ENCODE measurements at places on chromosomes 5 and 9.
A peak's percentile ranks its signal among the peaks of the same experiment; 100 is the strongest.

GRCh38 chr9:133505186-133505830 is 19.5 kb downstream of the MYMK start:
- no peak for DNase-seq

GRCh38 chr5:138711087-138711486 is 42.1 kb upstream of the CTNNA1 start:
- DNase-seq: no peak

DNA sequence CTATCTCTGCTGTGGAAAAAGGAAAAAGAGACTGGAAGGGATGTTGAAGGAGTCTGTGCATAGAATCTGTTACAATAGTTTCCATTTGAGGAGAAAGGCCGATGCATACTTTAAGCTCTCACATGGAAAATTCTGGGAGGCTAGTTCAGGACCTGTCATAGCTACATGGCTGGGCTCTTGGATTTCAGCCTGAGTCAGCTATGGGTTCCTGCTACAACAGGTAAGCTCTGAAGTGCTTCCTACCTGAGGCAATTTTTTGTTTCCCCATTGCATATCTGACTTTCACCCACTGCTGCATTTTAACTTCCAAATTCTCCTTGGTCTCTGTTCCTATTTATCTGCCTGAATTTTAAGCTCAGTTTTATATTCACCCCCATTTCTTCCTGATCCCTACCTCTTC is 310.7 kb downstream of the RAB3C start:
- no peak for DNase-seq

GRCh38 chr9:38765101-38765500 is 45.2 kb upstream of the FAM240B start:
- DNase-seq: no peak

DNA sequence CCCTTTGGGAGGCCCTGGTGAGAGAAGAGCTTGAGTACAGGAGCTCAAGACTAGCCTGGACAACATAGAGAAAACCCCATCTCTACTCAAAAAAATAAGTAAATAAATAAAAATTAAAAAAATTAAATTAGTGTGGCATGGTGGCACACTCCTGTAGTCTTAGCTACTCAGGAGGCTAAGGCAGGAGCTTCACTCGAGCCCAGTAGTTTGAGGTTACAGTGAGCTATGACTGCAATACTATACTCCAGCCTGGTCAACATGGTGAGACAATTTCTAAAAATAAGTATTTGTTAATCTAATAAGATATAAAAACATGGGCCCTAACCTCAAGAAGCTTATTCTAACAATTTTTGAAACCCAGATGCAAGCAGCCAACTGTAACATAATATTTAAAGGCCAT is 7.6 kb downstream of the RNF38 start:
- no peak for DNase-seq

- no peak for DNase-seq
Measured at GRCh38 chr5:157976429-157976828, 117.5 kb upstream of the CLINT1 start.

DNA sequence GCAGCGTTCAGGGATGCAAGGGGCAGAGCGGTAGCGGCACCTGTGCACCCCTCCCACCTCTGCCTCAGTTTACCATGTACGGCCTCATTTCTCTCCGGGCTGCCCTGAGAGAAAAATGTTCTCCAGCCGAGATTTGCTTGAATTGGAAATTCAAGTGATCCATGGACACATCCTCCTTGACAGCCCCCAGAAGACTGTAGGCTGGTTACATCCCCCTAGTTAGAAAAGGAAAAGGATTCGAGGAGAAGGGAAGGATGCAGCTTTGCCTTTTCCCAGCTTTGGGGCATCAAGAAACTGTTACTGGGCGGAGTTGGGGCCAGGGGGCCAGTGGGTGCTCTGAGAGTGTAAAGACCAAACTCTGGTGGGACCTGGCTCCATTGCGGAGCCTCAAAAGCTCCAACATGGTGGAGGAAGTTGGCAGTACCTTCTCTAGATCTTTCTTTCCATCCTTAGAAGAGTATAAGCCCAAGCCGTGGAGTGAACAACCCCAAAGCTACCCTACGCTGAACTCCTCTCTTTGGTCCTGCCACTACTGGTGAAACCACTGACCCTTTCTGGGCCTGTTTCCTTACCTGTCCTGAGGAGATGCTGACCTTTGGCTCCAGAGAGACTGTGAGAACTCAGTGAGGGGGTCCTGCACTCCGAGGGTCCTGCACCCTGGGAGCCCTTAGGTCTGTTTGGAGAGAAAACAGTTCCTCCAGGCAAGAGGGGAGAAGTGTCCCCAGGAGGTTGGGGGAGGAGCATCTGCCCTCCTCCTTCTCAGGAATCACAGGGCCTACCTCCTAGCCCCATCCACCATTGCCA is 1.0 kb upstream of the BARX1 start:
- no peak for DNase-seq

- DNase-seq: no peak
Measured at GRCh38 chr5:62692946-62693713, 114.5 kb downstream of the LRRC70 start.

DNA sequence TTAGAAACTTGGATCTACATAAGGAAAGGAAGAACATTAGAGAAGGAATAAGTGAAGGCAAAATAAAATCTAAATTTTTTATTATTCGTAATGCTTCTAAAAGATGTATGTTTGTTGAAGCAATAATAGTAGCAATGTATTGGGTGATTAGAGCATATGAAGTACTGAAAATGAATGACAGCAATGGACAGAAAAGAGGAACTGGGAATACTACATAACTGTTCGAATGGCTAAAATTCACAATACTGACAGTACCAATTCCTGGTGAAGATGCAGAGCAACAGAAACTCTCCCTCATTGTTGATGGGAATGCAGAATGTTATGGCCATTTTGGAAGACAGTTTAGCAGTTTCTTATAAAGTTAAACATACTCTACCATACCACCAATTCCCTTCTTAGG is 177.3 kb upstream of the SPEF2 start:
- no peak for DNase-seq

DNA sequence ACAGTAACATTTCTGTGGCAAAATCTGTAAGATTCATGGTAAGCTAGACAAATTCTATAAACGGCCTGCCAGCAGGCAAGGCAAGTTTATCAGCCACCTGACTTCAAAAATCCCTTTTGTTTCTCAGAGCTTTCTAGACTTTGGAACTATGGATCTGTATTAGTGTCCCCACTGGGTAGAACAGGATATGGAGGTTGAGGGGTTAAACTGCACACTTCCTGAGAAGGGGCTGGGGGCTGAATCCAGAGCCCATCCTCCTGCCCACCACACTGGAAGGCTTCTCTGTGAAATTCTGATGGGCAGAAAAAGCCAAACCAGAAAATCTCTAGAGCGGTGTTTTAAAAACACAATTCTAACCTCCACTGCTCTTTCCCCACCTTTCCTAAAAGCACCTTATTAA is 128.7 kb downstream of the ENTREP1 start:
- DNase-seq: no peak

- no peak for DNase-seq
Measured at GRCh38 chr5:89471541-89471940, 588.6 kb upstream of the MEF2C start.

DNA sequence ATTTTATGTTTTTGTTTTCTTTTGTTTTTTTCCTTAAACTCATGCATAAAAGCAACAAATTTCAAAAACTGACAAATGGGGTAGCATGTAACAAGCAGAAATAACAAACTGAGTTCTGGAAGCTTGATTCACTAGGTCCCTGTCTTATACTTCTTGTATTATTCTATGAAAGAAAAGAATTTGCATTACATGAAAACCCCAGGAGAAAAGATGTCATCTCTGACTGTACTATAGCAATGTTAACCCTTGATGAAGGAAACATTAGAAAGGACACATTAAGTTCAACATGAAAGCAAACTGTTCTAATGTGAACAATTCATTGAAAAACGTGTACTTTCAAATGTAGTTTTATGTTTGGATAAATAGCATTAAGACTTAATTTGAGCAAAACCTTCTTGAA is 9.2 kb downstream of the RAB14 start:
- DNase-seq: no peak

DNA sequence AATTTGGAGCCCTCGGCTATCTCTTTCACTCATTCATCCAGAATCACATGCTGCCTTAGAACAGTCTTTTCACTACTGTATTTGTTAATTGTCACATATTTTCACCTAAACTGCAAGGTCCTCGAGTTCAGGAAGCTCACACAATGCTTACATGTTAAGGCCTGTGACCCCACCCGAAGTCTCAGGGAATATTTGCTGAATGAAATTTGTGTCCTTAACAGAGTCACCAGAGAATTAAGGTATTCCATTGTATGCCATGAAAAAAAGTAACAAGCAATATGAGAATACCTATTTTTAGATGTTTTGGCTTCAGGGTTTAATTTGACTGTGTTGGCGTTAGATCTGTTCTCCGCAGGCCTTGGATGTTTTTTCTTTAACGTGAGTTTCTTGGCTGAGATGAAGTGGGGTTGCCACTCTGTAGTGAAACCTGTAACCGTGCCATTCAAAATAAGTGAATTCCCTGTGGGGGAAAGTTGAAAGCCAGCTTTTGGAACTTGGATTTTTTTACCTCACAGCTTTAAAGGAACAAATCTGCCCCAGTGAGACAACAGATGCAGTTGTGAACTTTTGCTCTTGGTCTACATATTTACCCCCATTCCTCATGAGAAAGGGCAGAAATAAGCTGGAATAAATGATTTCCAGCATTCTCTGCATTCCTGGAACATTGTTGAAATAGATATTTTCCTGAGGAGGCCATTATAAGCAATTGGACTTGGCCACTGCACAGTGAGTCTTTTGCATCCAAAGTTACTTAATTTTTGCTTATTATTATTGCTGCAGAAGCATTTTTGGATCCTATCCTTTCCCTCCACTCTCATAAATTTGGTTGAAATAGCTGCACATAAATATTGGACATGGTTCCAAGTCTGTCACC is 35.9 kb upstream of the FBP1 start:
- DNase-seq: no peak

DNA sequence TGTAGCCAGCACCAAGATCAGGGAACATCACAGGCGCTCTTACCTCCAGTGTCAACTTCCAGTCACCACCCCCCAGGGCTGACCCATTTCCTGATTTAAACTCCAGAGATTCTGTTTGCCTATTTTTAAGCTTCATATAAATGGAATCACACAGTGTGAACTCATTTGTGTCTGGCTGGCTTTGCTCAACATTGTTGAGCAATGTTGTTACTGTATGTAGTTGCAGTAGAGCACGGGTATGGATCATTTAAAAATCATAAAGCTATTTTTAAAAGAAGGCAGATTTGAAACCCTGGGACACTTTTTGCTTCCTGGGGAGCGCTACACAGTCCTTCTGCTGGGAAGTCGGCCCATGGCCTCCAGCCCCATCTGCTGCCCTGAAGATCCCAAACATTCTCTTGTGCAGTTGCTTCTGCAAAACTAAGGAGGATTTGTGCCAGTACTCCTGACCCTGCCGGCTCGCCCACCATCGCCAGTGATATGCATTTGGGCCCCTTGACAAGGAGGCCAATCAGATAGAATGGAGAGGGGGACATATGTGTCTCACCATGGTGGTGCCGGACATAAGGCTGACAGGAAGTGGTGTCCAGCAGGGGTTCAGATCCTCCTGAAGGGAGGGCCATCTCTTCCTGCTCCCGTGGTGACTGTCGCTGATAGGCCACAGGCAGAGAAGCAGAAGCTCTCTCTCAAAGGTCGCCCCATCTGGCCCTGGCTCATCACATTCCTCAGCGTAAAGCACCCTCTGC is 13.3 kb downstream of the DCANP1 start:
- DNase-seq: no peak

DNA sequence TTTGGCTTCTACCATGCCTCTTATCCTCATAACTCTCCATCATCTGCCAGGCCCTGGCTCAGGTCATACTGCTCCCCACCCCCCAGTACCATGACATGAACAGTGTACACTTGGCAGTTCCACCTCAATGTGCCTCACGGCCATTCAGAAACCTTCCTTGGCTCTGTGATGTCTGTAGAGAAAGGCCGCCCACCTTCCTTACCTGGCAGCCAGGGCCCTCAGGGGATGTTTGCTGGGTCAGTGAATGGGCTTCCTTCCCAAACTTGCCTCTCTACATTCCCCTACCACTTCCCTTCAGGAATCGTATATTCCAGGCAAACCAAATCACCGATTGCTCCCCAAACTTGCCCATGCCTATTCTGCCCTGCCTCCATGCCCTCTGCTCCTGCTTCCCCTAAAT is 101.1 kb downstream of the PSD2 start:
- no peak for DNase-seq

GRCh38 chr5:151740336-151740942 is 18.0 kb downstream of the ATOX1 start:
- DNase-seq: peak; percentile 21

- no peak for DNase-seq
Measured at GRCh38 chr9:136848393-136849037, 694 bp upstream of the PHPT1 start.

DNA sequence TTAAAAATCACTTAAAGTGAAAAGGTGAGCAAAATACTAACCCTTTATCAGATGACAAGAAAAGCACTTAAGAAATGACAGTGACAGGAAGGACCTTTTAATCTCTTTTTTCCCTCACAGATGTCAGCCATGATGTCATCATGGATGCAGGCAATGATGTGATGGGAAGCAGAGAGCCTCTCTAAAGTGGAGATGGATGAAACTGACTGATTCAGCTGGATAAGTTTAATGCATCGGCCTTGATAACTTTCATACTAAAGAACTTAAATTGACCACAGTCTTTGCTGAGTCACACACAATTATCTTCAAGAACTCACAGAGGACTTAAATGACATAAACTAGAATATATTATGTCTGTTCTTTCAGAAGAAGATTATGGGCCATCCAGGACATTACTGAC is 153.2 kb upstream of the FGF10 start:
- no peak for DNase-seq

- DNase-seq: no peak
Measured at GRCh38 chr5:99945478-99946442, 589.4 kb upstream of the FAM174A start.

DNA sequence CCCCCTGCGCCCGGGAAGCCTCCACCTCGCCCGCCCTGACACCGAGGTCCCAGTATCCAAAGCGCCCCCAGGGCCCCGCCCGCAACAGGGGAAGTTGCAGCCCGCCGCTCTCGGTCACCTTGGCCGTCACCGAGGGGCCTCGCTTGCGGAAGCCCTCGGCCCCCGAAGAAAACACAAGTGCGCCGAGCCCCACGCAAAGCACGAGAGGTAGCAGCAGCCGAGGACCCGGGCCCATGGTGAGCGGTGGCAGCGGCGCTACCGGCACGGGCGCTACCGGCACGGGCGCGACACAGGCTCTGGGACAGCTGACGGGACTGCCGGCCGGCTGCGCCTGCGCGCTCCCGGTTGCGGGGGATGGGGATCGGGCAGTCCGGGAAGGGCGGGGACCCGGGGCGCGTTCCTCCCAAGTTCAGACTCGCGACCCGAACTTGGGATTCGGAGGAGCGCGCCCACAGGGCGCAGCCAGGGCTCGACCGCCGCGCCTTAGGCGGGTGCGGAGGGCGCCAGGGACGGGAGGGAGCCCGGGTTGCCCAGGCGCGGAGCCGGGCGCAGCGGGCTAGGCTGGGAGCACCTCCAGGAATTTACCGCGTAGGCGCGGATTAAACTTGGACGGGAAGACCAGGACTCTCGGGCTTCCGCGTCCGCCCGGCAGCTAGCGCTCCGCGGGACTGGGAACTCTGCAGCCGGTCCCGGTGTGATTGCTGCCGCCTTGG is at the start of gene PPIC:
PPIC (minus strand) TSS at position 335 of the 713 bp plus-strand sequence; CDS start at position 235, 100 bp downstream.
- no peak for DNase-seq
